ENCODE measurements at places on chromosomes 6 and 20.
A peak's percentile ranks its signal among the peaks of the same experiment; 100 is the strongest.

- no peak for DNase-seq
These were observed 17.1 kb downstream of the GFRA4 start for GRCh38 chr20:3646067-3646440.

DNA sequence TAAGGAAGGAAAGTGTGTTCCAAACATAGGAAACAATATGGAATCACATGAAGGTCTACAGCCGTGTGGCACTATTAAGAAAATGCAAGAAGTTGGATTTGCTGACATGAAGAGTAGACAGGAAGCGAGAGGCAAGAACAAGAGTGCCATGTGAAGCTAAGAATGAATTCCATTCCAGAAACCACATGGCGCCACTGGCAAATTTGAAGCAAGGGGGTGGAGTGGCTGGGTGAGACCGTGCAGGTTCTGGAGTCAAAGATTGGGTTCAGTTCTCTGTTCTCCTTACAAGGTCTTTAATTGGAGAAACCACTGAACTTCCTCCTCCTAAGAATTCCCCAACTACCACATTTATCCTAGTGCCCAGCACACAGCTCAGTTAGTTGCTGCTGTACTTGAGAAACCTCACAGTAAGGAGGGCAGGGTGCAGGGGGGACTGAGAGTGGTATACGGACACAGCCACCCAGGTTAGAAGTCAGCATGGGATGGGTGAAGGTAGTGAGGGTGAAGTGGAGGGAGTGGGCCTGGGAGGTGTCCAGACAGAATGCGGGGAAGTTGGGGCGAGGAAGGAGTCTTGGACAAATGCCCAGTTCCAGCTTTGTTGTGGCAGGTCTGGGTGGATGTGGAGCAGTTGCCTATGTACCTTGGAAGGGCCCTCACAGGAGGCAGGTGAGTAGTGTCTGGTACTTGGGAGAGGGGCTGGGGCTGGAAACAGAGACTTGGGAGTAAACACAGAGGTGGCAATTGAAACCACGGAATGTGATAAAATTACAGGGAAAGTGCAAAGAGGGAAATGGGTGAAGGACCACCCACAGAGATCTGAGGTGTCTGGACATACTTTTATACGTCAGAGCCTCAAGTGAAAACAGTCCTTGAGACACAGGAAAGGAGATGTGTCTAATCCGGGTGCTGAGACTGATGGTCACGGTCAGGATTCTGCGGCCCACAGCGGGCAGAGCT, 14.3 kb downstream of the LYRM4 start:
- DNase-seq: peak; percentile 14

- DNase-seq: peak; percentile 26
These were observed 275.5 kb downstream of the PTPRK start for GRCh38 chr6:128244751-128245405.

- DNase-seq: peak; percentile 32
These were observed 140.2 kb upstream of the FAM83B start for GRCh38 chr6:54706391-54706790.

DNA sequence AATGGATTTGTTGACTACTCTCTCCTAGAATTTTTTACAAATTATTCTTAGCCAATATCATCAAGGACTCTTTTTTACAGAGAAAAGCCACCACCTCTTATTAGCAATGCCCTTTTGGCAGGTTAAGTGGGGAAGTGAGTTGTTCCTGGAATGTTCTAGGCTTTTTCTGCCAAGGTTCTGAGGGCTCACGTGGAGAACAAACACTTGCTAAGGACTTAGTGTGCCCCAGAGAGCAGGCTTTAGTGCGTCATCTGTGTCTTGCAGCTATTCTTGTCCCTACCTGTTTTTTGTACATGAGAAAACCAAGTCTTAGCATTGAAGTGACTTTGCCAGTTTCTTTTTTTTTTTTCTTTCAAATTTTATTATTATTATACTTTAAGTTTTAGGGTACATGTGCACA, 33.5 kb downstream of the CFAP61 start:
- no peak for DNase-seq

DNA sequence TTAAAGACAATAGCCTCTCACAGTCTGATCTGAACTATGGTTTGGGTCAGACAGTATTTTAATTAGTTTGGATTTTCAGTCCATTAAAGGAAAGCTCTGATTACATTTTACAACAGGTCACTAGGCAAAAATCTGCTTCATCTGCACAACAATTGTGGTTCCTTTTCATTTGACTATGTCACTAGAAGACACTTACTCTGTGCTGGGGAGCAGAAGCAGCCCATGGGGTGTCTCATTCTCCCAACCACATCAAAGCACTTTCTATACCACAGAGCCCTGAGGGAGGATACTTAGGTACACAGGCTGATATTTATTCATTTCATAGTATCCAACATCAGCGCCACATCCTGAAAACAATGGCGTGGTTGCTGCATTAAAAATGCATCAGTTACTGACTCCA, 36.6 kb upstream of the HDAC2 start:
- peak; percentile 16 for DNase-seq

DNA sequence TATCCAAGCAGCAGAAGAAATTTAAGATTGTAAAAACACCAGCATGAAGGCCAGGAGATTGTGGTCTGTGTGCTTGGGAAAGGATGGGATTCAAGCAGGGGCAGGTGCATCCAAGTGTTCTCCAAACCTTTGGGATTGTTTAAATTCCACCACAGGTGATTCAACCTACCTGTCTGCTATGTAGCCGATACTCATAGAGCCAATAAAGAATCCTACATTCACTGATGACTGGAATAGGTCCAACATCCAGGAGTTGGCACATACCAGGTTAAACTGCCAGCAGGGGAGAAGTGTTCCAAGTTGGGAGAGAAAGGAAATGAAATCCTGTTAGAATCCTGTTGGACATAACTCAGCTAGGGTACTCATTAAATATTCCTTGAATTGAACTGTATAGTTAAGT, 2.2 kb downstream of the SLC22A2 start:
- DNase-seq: no peak

DNA sequence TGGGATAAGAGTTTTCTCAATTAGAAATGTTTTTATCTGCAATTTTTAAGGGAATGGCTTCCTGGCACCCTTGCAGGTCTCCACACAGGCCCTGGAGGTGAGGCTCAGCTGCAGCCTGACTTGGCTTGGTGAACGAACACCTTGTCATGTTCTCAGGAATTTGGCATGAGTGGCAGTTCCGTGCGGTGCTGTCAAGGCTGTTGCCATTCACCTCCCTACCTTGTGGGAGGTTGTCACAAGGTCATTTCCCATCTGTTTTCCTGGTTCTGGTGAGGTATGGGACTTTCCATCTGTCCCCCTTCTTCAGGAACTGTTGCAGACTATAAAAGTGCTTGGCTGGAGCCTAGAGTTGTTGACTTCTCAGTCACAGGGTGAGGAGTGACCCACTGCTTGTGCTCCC, 82.9 kb downstream of the ELOVL4 start:
- no peak for DNase-seq

DNA sequence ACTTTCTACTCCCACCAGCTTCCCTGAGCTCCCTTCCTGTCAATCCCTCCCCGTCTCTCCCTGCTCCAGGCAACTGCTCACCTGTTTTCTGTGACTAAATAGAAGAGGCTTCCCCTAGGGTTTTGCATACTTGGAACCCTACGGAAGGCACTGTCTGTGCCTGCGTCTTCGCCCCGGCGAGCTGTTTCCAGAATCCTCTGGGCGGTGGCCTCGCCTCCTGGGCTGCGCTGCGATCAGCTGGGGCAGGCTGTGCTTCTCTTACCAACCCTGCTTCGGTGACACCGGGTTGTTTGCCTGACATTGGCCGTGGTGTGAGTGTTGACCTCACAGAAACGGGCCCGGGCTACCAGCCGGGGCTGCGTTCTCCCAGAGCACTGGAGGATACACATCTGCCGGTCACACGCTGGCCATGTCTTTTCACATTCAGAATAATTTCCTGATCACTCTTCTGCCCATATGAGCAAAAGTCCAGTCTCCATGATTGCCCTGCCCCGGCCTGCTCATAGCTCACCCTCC, 29.4 kb upstream of the CCR6 start:
- DNase-seq: no peak

DNA sequence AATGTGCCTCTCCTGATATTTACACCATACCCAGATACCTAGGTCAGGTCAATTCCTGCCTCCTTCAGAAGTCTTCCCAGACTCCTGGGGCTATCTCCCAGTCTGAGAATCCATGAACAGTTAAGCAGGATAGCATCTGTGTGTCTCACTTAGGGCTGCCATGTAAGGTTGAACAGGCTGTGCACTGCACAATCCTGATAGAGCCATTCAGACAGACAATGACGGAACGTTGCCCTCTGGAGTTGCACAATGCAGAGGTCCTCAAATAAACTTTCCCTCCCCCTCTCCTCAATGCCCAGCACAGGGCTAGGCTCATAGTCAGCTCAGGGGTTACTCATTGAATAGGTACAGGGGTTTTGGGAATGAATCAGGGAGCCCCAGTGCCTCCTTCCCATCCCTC, 89.7 kb downstream of the CD40 start:
- DNase-seq: no peak

GRCh38 chr6:64736421-64736950, 970.5 kb downstream of the EYS start:
- no peak for DNase-seq

DNA sequence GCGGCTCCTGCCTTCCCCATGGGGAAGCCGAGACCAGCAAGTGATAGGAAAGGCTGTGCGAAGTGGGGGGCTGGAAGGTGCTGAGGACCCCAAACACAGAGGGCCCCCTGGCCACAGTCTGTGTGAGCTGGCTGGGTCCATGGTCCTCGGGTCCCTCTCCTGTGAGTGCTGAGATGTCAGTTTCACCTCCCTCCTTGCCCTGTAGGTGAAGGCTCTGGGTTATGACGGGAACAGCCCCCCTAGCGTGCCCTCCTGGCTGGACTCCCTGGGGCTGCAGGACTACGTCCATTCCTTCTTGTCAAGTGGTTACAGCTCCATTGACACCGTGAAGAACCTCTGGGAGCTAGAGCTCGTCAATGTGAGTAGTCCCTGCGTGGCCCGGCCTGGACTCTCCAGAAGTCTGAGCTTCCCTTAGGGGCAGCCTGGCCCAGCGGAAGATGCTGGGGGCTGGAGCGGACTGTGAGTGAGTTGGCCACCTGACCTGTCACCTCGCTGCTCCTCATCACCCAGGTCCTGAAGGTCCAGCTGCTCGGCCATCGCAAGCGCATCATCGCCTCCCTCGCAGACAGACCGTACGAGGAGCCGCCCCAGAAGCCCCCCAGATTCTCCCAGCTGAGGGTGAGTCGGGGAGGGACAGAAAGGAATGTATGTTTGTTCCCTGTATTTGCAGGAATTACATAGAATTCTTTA, 61.7 kb downstream of the TCP11 start:
- no peak for DNase-seq

- DNase-seq: no peak
These were observed 222.6 kb downstream of the FOXC1 start for GRCh38 chr6:1832358-1832757.

DNA sequence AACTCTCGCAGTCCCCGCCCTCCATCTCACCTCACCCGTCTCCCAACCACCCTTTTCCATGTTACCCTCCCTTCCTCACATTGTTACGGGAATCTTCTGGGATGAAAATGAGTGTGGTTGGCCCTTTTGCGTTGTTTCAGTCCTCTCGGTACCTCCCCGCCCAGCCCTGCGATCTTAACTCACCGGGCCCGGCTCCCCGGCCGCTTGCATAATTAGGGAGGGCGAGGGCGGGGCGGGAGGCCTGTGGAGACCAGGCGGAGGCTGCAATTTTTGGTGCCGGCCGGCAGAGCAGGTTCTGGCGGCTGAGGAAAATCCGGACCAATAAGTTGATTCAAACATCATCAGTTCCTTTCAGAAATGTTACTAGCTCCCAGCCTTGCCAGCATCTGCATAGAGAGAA, 25.2 kb downstream of the TFAP2B start:
- DNase-seq: no peak

- DNase-seq: no peak
These were observed 1.3 kb downstream of the ZKSCAN3 start for GRCh38 chr6:28351087-28351486.

DNA sequence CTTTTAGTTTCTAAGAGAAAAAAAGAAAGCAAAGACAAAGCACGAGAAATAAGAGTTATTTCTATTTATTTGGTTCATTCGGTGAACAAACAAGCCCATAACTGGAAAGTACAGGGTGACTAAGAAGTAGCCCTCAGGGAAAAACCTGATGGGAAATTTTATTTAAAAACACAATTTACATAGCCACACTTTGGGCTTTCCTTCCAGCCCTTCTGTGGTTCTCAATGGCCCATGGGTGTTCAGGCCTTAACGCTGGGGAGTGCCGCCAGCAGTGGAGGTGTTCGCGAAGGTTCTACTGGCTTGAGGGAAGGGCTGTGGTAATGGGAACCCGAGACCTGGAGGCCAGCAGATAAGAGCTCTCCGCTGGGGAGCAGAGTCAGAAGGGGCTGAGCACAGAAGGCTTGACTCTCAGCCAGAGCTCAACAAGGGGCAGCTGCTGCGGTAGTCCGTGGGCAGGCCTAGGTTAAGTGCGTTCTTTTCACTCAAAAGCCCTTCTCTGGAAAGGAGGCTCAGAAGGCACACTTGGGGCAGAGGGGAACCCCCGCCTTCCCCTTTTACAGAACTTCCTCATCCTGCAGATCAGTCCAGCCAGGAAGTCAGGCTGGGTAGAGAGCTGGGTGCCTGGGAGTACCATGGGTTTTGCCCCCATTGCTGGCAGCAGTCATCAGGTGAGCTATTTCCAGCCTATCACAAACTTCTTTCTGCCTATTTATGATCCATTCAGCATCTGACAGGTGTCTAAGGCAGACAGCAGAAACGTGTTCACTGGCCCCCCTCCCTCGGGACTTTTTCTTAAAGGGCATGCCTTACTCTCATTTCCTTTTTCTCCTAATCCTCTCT, 8.8 kb upstream of the CD83 start:
- no peak for DNase-seq

DNA sequence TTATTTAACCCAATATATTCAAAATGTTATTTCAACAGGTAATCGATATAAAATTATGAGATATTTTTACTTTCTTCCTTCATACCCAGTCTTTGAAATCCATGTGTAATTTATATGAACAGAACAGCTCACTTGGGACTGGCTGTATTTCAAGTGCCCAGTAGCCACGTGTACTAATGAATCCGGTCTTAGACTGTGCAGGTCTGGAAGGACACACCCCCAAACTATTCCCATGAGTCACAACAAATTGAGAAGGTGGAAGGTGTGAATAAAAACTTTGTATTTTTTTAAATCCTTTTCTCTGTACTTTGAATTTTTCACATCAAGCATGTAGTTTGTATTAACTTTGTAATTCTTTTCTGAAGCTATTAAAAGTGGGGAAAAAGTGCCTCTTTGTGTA, 2.8 kb downstream of the UNC5CL start:
- DNase-seq: no peak

DNA sequence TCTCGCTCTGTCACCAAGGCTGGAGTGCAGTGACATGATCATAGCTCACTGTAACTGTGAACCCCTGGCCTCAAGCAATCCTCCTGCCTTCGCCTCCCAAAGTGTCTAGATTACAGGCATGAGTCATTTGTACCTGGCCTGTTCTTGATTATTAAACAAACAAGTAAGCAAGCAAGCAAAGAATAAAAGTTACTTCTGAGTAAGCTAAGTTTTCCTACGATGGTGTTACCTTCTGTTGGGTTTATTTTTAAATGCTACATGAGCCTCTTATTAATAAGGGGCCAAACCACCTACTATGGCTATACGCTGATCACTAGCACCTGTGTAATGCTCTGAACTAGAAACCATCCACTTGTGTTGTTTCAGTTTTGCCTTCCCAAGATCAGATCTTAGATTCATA, 50.8 kb downstream of the IL22RA2 start:
- DNase-seq: no peak

Data from fibroblast of upper back skin (primary cell).